Peyer's patch (tissue), 4 donors: ENCODE measurements at places on chromosomes 6 and 20. TPM values are rescaled to one million over a fixed set of nuclear protein-coding genes. Genes with fewer than 3 reads are reported as not detected.

GRCh38 chr6:39773782-39774181 lies 18.4 kb upstream of the DAAM2 start:
- no peak overlapping the region for H3K27ac ChIP-seq
- no peak for DNase-seq
- no peak overlapping the region for H3K4me3 ChIP-seq
- no peaks in the 10 kb centered on the region for H3K4me1 ChIP-seq
- no peaks in the 10 kb centered on the region for H3K27me3 ChIP-seq
- H3K36me3 ChIP-seq, result no peaks in the 10 kb centered on the region

DNA sequence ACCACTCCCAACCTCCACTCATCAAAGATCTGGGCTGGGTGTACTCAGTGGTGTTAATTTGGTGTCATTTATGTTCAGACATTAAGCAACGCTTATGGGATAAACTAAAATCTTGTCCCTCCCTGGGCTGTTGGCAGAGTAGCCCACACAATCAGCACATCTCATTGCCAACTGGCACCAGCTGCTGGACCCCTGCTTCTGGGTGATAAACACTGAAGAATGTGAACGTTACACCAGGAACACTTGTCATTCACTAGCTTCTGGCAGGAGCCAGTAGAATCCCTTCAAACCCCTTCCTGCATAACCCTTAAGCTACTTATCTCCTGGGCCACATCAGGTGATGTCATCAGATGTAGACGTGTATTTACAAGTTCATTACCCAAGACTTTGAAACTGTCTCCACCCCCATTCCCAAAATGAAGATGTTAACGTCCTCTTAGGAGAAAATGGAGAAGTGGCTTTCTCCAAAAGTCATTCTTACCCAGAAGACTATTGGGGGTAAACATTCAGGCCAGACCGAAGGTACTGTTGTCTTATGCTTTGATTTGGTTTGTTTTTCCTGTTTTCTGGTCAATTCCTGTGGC lies 107.8 kb upstream of the CD93 start:
- no peak for DNase-seq
- H3K36me3 ChIP-seq, result no peaks in the 10 kb centered on the region
- no peak overlapping the region for H3K4me3 ChIP-seq
- no peaks in the 10 kb centered on the region for H3K4me1 ChIP-seq
- no peak overlapping the region for H3K27ac ChIP-seq
- no peaks in the 10 kb centered on the region for H3K27me3 ChIP-seq

The MTFR2 gene
- not detected for total RNA-seq

The RSPH9 gene
- 1.7 TPM for total RNA-seq

The SSTR4 gene
- not detected for total RNA-seq
